ENCODE measurements at places on chromosomes 7 and 10.

DNA sequence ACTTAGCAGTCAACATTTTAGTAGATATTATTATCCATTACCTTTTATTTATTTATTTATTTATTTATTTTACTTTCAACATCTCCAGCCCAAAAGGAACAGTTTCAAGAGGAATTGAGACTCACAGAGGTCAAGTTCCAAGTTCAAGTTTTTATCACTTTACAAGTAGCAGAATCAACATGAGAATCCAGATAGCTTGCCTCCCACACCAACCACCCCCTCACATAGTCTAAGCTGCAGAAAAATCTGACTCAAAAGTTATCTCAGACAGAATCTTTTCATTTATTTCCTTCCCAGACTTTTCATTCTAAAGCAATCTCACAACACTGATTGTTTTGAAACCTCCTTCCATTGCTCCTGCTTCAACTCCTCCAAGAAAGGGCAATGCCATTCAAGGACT is 129.6 kb downstream of the GRM3 start:
- no peak for DNase-seq

GRCh38 chr10:82552267-82552666 is 677.3 kb downstream of the NRG3 start:
- no peak for DNase-seq

- peak; percentile 67 for DNase-seq
These were observed 86.5 kb upstream of the KDM7A start for GRCh38 chr7:140263277-140263676.

DNA sequence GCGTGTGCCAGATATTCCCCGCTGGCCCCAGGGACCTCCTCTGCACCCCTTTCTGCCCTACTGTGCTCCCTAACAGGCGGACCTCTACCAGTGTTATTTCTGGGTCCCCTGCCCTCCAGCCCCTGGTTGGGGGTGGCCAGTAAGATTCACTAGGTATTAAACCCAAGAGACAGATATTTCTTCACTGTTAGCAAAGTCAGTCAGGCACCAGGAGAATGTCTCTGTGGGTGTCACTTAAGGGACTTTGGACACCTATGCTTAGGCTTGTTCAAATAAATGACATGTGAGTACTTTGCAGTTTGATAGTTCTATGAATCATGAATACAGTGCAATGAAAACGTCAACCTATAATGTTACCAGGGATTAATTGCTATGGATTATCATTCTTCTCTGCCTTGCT is 234.3 kb upstream of the IGFBP3 start:
- DNase-seq = no peak

- DNase-seq = no peak
These were observed 2.5 kb downstream of the CALN1 start for GRCh38 chr7:72409638-72410015.

- DNase-seq = no peak
These were observed 143.4 kb upstream of the ZNF92 start for GRCh38 chr7:65230231-65230630.

GRCh38 chr10:9291081-9291480 is 1236.6 kb downstream of the GATA3 start:
- no peak for DNase-seq

DNA sequence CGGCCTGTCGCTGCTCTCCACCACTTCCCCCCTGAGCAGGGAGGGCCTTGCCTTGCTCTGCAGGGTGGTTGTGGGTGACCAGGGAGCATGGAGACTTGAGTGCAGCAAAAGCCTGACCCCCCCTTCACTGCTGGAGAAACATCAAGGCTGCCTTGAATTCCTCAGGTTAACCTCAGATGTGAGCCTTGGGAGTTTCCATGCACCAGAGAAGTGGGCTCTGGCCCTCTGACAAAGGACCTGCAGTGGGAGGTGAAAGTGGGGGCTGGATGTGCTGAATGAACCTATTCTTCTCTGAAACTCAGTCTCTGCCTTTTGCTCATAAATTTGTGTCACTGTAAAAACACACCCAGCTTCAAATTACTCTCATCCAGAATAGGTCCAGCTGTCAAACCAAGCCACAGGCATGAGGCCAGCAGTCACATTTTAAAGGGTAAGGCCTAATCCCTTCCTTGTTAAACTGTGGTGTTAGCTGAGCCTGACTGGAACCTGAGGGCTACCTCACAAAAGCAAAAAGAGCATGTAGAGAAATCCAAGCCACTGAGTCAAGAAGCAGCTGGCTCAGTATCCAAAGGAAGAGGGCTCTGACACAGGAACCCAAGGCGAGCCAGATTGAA is 356.8 kb downstream of the CCSER2 start:
- no peak for DNase-seq

- DNase-seq = no peak
These were observed 119.3 kb upstream of the ACBD5 start for GRCh38 chr10:27359792-27360355.

DNA sequence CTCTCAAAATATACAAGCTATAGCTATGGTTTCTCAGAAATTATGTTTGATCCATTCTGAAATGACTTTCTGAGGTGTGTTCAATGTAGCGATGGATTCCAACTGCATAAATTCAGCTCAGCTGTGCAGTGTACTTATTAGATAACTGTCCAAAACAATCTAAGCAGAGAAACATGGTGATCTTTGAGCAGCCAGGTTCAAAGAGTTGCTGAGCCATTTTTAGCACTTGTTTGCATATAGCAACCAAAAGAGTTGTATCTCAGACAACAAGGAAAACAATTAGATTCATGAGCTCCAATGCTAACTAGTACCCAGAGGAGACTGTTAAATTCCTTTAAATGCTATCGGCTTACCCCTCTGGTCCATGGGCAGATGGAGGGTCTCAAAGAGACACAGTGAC is 15.9 kb upstream of the KCNIP2 start:
- no peak for DNase-seq

DNA sequence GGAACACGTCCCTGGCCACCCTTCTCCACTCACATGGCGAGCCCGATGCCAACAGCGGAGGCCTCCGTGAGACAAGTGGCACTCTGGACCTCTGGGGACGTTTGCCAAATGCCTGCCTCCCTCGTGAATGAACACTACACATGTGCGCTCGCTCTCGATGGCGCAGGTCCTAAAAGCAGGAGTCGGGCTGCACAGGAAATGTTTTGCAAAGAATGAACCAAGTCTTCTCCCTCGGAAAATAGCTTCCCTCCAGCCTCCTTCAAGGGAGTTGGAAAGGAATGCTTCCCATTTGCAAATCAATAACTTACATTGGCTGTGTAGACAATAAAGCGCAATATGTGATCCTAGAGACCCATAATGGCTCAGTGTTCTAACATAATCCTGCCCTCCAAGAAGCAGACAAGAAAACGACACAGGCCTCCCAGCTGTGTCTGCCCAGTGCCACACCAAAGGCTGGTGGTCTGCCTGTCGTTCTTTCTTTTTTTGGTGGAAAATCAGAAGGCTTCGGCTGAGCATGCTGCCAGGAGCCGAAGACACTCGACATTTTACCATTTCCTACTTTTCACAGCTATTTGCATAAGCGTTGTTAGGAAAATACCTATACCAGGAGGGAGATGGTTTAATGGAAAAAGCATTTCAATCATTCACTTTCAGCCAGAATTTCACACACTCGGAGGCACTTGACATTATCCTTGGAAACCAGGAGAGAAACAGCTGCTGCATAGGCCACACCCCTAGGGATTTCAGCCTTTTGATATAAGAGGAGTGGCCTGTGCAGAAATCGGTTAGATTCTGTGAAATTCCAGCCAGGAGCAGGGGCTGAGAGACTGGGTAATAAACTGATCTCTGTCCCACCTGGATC is 38.4 kb downstream of the ATXN7L1 start:
- no peak for DNase-seq

DNA sequence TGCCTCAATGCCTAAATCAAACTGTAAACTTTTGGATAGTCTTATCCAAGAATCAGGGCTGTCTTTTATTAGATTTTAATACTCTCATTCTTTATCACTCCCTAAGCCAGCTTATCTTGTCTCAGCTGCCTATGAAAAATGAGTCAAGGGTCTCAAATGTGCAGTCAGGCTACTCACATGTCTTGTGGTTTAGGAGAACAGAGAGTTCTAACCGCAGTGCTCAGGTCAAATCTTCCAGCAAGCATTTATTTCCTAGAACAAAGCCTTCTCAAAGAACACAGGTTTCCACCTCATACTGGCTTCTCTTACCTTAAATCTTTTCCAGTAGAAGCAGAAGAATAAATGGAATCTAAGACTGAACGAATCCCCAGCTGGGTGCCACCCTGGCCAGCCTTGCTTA is 23.5 kb downstream of the HTR5A start:
- no peak for DNase-seq

GRCh38 chr7:95777269-95777668 is 4.9 kb downstream of the DYNC1I1 start:
- no peak for DNase-seq

Data from activated CD4-positive, alpha-beta T cell treated with anti-CD3 and anti-CD28 coated beads, Interleukin-2, amount 50 U/mL, for 16 hours (primary cell).